ENCODE measurements at places on chromosomes 7 and 10.

- no peaks in the 10 kb centered on the region for H3K36me3 ChIP-seq
- no peak overlapping the region for H3K4me3 ChIP-seq
- no peaks in the 10 kb centered on the region for H3K27me3 ChIP-seq
- no peaks in the 10 kb centered on the region for H3K4me1 ChIP-seq
- no peak overlapping the region for H3K27ac ChIP-seq
Observed at GRCh38 chr10:36183056-36183455, 541.0 kb upstream of the FZD8 start.

DNA sequence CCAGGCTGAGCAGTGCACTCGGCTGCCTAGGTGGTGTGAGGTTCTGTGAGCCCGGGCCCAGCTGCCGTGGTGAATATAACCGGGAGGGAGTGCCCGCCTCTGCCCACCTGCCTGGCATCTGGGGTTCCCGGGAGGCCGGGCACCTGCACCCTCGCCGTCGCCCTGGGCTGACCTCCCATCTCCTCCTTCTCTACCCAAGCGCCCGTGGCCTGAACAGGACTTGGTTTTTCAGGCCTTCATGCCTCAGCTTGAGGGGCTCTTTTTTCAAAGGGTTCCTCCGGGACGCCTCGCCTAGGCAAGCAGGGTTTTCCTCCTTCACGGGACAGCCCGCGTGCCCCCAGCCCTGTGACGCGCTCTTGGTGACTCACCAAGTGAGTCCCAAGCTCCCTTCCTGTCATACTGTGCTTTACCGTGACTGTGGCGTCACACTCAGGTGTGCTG is 9.9 kb downstream of the INPP5A start:
- peaks cover 66% of the 10 kb centered on the region for H3K4me1 ChIP-seq
- peak; percentile 55 for DNase-seq

GRCh38 chr7:98110249-98111022 is 3.8 kb downstream of the LMTK2 start:
- H3K27ac ChIP-seq: no peak overlapping the region
- peaks cover 6% of the 10 kb centered on the region for H3K4me1 ChIP-seq
- H3K36me3 ChIP-seq: peaks cover 20% of the 10 kb centered on the region
- H3K27me3 ChIP-seq: peaks cover 12% of the 10 kb centered on the region
- DNase-seq: no peak

DNA sequence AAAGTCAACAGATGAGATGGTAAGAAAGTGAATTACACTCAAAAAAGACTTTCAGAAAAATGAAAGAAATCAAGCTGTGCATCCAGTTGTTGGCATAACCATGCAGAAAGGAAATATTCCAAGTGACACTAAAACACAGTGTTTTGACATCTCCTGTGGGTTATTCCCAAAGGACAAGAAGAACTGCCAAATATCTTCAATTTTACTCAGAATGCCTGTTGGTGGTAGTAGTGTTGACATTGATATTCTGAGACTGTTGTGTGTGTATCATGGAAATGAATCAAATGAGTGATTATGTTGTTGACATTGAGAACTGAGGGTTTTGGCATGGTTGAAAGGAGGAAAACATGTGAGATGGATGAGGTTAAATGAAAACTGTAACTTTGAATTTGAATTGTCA is 196.9 kb downstream of the SH2D4B start:
- H3K36me3 ChIP-seq: no peaks in the 10 kb centered on the region
- H3K27ac ChIP-seq: no peak overlapping the region
- no peak for DNase-seq
- peaks cover 7% of the 10 kb centered on the region for H3K27me3 ChIP-seq
- no peaks in the 10 kb centered on the region for H3K4me1 ChIP-seq

- no peaks in the 10 kb centered on the region for H3K27me3 ChIP-seq
- peaks cover 39% of the 10 kb centered on the region for H3K36me3 ChIP-seq
- peaks cover 35% of the 10 kb centered on the region for H3K4me1 ChIP-seq
Observed at GRCh38 chr7:131057015-131057793, 270.5 kb upstream of the MKLN1 start.
